Stimulated activated naive CD8-positive, alpha-beta T cell treated with anti-CD3 and anti-CD28 coated beads, Interleukin-15, amount 100 ng/mL, for 72 hours (primary cell): ENCODE measurements at places on chromosomes 3 and 15.
A peak's percentile ranks its signal among the peaks of the same experiment; 100 is the strongest.

- DNase-seq = no peak
Observed at GRCh38 chr3:53075743-53076140, 29.9 kb upstream of the SFMBT1 start.

- no peak for DNase-seq
Observed at GRCh38 chr15:37098468-37099318, 1.7 kb downstream of the MEIS2 start.

GRCh38 chr3:76673171-76673570, 366.7 kb upstream of the ROBO2 start:
- DNase-seq = no peak

DNA sequence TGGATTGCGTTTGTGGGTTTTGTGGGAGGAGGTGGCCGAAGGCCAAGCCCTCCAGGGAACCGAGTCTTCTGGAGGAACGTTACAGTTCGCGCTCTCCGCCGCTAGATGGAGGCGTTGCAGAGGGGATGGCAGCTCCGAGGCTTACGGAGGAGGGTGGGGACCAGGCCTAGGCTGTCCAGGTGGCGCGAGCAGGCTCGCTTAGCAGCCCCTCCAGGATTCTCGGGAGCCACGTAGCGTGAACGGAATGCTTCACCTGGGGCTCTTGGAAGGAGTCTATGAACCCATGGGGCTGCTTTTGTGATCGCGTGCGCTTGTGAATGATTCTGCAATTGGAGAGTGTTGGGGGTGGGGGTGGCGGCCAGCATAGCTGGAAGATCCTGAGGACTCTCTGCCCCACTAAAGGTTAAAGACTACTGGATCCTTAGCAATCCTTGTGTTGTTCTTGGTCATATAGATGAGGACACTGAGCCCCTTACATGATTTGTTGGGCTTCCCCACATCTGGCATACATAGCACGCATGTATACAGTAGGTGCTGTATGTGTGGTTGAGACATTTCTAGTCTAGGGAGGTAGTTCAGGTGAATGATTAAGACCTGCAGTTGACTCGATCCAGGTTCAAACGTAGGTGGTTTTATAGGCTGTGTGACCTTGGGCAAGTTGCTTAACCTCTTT, 25.7 kb downstream of the FAM3D start:
- DNase-seq = peak; percentile 57

GRCh38 chr3:140794507-140794906, 116.6 kb downstream of the TRIM42 start:
- no peak for DNase-seq

DNA sequence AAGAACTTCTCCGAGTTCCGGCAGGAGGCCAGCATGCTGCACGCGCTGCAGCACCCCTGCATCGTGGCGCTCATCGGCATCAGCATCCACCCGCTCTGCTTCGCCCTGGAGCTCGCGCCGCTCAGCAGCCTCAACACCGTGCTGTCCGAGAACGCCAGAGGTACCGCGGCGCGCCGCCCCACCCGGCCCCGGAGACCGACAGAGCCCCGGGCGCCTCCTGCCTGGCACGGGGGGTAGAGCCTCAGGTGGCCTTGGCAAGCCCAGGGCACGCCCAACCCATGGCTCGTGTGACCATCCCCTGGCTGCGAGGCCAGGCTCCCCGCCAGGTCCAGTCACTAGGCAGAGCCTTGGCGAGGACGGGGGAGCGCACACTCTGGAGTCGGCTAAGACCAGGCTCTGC, 134.1 kb downstream of the LRRK1 start:
- no peak for DNase-seq

DNA sequence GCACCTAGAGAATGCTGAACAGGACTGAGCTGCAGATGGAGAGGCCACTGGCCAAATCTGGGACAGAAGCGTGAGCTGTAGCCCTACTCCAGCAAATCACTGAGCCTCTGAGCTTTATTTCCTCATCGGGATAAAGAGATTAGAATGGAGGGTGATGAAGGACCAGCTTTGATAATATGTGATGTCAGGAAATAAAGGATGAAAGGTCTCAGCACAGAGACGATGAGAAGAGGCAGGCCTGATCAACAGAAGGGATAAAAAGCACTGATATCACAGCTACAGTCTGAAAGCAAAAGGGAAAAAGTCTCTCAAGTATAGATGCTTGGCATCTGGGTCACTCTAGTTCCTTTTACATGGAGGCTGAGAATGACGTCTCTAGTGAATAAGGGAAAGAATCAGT, 70.0 kb downstream of the DHX30 start:
- DNase-seq = no peak

- DNase-seq = no peak
Observed at GRCh38 chr3:188712248-188712924, 459.4 kb upstream of the TPRG1 start.

GRCh38 chr15:63463793-63464192, 40.6 kb upstream of the USP3 start:
- DNase-seq = no peak

DNA sequence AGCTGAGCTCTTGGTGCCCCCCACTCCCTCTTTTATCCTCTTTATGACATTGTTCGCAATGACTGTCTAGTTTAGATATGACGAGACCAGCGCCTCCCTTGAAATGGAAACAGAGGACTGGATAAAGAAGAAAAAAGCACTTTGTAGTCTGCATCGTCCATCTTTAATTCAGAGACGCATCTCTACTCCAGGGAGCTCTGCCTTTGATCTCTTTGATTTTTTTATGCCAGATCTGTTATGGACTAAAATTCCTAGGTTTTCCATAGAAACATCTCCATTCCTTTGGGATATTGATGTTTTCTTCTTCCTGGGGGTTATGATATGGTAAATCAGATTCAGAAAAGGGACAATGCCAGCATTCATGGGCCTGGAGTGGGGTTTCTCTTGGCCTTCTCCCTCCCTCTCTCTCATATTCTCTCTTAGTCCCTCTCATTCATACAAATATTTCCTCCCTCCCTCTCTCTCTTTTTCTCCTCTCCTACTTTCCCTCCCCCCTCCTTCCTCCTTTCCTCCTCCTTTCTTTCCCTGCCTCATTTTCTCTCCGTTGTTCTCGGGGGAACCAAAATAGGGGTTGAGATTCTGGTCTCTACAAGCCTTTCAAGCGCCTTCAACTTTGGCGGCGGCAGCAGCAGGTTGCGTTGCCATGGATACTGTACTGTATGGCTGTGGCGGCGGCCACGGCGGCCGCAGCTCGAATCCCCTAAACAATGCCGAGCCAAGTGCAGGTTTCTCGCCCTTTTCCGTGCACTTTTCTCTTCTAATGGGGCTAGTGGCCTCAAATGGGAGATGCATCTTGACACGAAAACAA, 45.5 kb downstream of the ZIC4 start:
- DNase-seq = no peak

DNA sequence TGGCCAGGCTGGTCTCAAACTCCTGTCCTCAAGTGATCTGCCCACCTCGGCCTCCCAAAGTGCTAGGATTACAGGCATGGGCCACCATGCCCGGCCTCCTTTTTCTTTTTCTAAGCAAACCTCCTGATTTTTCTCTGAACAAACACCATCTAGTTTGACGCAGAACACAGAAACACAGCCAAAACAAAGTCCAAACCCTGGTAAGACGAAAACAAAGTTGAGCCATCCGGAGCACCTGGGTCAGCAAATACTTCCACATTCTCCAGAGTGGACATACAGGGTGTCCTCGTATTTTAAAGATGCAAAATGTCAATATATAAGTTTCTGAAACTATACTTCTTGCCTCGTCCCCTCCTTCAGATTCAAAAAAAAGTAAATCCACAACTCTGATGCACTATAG, 635.1 kb upstream of the ADAMTS9 start:
- DNase-seq = no peak

DNA sequence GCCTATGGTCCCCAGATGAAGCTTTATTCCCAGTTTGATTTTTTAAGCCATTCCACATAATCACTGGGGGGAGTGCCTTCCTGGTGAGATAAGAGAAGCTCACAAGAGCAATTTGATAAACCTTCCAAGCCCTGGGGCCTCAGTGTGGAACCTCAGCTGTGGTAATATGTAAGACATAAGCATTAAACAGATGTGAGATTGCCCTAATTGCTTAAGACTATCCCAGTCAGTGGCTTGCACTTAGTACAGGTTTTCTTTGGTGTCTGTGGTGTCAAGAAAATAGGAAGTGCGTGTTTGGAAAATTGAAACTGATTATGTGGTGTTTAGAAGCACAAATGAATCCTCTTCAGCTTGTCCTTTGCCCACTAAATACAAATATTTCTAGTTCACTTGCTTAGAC, 54.3 kb downstream of the LRRN1 start:
- no peak for DNase-seq

GRCh38 chr3:65343736-65344135, 655.9 kb upstream of the ADAMTS9 start:
- DNase-seq = no peak

- no peak for DNase-seq
Observed at GRCh38 chr3:94083261-94083660, 20.4 kb downstream of the NSUN3 start.

DNA sequence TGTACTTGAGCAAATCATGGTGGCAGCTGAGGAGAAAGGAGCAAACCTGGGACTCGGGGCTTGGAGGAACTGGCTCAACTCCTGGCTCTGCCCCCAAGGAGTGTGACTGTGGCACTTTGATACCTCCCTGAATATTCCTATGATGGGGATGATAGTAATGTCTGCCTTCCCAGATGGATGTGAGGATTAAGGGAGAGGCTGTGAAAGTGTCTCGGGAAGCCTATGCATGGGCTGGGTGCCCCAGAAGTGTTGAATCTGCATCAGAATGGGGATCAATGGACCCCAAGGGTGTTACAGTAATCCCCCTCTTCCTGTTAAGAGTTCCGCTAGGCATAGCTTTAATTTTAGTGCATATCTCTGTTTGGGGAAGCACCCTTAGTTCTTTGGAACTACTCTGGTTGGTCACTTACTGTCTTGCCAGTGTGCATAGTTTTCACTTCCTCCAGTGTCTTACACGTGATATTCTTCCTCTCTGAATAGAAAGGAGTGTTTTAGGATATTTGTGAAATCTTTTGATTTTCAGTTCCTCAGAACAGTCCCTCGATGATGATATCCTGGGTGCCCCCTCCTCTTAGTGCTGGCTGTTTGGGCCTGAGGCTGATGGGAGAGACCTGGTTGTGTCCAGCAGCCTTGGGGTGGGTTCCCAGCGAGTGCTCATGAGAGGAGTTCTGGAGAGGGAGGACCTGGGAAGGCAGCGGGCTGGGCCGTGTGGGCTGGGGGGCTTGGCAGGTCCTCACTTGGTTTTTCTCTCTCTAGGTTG, 97.5 kb downstream of the CHDH start:
- DNase-seq = no peak

DNA sequence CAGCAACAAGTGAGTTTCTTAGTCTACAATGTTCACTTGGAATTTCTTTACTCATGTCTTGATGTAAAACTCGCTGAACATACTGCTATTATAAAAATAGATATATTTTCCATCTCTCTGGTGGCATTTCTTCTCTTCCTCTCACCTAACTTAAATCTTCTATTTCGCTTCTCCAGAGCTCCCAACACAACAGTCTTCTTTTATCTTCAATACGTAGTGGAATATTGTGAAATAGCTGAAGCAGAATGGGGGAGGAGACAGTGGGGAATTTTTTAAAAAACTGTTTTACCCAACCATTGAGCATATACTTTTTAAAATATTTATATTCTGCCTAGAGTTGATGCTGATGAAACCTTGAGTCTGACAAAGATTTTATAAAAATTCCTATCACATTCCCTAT, 548.5 kb downstream of the RBMS3 start:
- no peak for DNase-seq

- no peak for DNase-seq
Observed at GRCh38 chr3:149258298-149258697, 36.7 kb upstream of the CP start.

GRCh38 chr3:28891485-28891884, 389.4 kb upstream of the RBMS3 start:
- DNase-seq = no peak

GRCh38 chr15:88242586-88243555, 13.7 kb downstream of the NTRK3 start:
- no peak for DNase-seq

DNA sequence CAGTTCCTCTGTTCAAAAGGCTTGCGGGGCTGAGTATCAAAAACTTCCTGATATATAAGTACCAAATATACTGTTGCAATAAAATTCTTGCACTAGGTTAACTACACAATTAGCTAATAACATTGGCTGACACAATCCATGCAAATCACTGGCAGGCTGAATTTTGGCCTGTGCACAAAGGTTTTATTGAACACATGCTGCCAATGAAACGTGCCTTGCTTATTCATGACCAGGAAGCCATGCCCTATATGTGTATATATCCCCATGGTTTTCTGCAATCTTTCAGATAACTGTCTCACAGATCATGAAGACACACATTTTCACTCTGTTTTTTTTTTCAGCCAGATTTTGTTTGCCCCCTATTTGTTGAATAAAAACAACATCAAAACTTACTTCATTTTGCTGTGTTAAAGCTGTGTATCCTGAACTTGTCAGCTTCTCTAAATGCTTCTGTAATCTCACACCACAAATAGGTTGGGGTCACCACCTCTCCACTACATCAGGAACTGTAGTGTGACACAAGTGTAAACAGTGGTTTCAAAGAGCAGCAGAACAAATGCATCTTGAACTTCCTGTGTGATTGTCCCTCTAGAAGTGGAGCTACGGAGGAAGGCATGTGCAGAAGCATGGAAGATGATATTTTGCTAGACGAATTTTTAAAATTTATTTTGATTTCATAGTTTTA, 920.7 kb upstream of the NR2F2 start:
- DNase-seq = no peak

GRCh38 chr15:36579792-36580431, 486 bp downstream of the CDIN1 start:
- DNase-seq = no peak
